ENCODE measurements at places on chromosomes 5 and 9.

DNA sequence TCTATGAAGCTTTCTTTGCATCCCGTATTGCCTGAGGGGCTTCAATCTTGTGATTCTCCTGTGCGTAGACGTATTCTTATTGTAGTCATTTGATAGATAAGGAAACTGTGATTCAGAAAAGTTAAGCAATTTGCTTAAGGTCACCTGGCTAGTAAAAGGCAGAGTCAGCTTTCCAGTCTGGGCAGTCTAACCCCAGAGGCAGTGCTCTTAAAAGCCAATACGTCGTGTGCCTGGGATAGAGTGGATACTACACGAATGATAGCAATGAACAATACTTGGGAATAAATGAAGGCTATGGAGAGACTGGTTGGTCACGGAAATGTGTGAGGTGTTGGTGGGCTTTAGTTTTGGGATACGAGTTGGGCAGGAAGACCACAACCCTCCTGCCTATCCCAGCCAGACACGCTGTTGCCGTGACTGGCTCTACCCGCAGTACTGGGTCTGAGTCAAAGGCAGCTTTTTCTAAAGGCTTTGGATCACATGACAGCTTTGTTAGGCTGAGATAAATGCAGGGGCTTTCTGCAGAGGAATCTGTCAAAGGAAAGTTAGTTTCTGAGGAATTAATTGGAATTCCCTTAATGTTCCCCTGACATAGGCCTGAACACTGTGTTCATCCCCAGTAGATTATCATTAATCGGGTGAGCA lies 302.6 kb downstream of the KIF4B start:
- DNase-seq: no peak

DNA sequence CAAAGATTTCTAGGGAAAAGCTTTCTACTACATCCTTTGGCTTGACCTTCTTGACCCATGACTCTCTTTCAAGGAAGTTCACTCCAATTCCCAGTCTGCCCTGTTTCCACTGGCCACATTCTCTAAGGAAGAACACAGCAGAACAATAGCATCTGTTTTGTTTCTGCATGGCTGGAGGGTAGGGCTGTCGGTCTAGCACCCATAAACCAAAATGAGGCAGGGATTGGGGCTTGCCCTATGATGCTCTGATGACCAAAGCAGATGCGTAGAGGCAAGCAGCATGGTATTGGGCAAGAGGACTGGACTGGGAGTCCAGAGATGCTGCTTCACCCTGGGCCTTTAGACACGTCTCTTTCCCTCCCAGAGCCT lies 24.1 kb downstream of the GOLGA2 start:
- no peak for DNase-seq

GRCh38 chr9:129412814-129413536 lies 207.9 kb downstream of the C9orf50 start:
- DNase-seq: peak; percentile 40

DNA sequence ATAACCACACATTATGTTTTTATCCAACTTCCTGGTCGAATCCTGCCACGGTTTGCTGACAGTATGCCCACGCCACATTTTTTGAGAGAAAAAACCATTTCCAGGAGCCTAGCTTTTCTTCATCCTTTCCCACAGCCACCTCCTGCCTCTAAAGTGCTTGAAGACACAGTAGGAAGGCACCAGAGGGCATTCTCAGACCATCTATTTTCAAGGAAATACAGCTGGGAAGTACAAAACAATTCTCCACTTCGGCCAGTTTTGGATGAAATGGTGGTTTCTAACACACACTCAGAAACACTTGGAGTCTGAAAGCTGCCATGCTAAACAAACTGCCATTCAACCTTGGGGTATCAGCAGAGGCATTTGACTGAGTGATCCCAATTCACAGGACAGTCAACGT lies 86.3 kb upstream of the RPS23 start:
- no peak for DNase-seq

- DNase-seq: no peak
These were observed 65.9 kb downstream of the ARHGAP26 start for GRCh38 chr5:142836048-142836447.

DNA sequence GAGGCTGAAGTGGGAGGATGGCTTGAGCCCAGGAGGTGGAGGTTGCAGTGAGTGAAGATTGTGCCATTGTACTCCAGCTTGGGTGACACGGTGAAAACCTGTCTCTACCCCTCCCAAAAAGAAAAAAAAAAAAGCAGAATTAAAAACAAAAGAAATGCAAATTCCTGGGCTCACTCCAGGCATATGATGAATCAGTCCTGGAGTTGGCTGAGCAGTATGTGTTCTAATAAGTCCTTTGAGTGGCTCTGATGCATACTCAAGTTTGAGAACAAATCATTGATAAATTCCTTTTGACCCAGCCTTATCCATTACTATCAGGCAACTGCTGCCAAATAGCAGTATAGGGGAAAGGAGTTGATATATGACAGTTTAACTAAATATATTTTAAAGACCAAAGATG lies 28.3 kb downstream of the UHRF2 start:
- no peak for DNase-seq
